HAP-1 (cell line): ENCODE measurements at places on chromosomes 6 and 20.

DNA sequence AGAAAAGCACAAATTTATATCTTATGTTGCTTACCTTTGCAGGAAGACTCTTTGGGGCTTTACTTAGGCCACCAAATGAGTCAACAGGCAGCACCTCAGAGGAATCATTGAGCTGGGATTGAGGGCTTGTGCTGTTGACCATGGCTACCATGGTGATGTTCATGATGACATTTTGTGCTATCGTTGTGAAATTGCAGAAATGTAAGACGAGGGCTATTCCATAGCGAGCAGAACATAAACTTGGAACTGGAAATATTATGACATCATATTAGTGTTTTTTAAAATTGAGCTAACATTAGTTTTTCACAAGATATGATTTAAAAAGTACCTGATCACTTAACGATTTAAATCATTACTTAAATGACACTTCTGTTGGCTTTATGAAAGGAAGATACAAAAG is 11.8 kb downstream of the SLC17A3 start:
- DNase-seq: no peak

DNA sequence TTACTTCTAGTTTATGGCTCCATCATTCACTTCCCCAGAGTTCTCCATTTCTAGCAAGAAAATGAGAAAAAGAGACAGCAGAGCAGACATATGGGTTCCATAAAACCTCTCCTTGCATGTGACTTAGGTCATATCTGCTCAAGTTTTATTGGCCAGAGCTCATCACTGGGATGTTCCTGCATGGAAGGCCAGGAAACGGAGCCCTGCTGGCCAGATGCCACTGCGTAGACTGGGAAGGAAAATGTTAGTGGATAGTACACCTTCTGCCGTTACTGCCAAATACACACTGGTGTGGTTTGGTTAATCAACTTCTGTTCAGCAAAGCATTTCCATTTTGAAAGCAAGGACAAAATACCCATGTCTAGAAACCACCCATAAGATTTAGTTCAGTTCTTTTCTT is 220.6 kb upstream of the TSHZ2 start:
- no peak for DNase-seq

DNA sequence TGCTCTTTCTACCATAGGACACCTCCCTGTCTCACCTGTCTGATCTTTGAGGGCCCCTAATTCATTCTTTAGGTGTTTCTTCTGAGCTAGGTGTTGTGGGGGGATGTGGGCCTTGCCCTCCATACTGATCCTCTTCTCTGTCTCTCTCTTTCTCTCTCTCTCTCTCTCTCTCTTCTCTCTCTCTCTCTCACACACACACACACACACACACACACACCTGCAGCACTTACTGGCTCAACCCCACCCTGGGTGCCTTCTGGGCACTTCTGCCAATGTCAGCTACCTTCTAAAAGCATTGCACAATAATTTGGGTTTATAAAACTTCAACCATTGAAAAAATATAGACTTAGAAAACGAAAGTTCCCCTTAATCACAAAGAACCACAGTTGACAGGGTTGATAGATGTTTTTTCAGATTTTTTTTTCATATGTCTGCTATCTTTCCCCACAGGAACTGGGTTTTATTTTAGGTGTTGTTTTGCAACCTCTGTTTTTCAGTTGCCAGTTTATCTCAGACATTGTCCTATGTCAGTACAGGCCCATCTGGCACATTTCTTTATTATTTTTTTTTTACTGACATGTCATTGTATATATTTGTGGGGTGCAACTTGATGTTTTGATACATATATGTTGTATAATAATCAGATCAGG is 28.1 kb downstream of the PKIG start:
- DNase-seq: no peak

- DNase-seq: no peak
Measured at GRCh38 chr6:129744201-129744879, 34.4 kb upstream of the ARHGAP18 start.

DNA sequence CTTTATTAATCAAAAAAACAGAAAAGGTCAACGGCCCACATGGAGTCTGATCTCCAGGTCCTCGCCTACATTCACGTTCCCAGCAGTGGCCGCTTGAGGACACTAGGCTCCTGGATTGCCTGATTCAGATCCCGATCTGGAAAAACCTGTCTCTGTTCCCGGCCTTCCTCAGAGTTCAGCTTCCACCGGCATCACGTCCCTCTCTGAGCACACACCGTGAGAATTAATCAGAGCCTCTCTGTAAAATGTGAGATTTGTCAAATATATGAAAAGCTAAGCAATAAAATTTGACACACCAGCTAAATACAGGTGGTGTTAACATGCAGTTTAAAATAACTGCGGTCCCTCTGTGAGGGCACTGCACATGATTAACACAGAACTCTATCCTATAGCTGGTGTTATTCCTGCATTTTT is 122.8 kb upstream of the COL21A1 start:
- DNase-seq: no peak

- no peak for DNase-seq
Measured at GRCh38 chr6:63140692-63141318, 70.5 kb upstream of the FKBP1C start.

- DNase-seq: peak; percentile 59
Measured at GRCh38 chr6:21201187-21201586, 392.4 kb upstream of the SOX4 start.

DNA sequence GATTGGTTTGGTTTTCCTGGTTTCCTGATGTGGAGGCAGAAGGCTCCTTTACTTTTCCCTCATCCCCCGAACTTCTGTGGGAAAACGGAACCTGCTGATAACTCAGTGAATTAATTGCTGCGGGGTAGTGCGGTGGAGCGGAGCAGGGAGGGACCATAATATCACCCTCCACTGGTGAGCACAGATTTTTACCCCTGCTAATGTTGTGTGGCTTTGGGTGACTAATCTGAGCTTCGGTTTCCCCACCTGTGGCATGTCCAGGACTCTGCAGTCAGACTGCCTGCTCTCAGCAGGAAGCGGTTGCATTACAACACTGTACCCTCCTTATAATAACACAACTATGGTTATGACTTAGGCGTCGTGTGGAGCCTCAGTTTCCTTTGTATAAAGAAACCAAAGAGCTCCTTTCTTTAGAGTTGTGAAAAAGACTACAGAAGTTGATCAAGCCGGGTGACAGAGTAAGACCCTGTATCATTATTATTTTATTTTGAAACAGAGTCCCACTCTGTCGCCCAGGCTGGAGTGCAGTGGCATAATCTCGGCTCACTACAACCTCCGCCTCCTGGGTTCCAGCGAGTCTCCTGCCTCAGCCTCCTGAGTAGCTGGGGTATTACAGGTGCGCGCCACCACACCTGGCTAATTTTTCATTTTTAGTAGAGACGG is 2.2 kb upstream of the ID1 start:
- no peak for DNase-seq

DNA sequence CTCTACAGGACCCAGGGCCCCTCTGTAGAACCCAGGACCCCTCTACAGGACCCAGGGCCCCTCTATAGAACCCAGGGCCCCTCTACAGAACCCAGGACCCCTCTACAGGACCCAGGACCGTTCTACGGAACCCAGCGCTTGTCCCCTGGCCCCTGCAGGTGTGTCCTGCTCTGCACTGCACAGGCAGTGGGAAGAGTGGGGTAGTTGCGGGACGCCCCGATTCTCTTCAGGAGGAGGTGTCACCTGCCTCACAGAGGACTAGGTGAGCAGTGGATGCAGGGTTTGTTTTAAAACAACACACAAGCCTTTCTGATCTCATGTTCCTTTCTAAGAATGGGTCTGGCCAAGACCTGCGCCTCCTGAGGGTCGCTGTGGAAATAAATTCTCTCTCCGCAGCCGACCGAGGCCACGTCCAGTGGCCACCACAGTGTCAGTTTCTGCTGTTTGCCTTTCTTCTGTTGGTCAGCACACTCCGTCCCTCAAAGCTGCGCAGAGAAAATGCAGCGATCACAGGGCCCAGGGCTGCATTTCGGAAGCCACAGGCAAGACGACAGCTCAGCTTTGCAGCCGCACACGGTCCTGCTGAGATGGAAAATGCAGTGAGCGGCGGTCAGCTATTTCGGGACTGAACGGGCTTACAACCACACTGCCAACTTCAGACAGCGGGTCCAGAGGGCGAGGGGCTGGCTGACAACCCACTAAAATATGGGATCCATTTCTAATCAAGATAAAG is 135.2 kb downstream of the DLL1 start:
- no peak for DNase-seq

DNA sequence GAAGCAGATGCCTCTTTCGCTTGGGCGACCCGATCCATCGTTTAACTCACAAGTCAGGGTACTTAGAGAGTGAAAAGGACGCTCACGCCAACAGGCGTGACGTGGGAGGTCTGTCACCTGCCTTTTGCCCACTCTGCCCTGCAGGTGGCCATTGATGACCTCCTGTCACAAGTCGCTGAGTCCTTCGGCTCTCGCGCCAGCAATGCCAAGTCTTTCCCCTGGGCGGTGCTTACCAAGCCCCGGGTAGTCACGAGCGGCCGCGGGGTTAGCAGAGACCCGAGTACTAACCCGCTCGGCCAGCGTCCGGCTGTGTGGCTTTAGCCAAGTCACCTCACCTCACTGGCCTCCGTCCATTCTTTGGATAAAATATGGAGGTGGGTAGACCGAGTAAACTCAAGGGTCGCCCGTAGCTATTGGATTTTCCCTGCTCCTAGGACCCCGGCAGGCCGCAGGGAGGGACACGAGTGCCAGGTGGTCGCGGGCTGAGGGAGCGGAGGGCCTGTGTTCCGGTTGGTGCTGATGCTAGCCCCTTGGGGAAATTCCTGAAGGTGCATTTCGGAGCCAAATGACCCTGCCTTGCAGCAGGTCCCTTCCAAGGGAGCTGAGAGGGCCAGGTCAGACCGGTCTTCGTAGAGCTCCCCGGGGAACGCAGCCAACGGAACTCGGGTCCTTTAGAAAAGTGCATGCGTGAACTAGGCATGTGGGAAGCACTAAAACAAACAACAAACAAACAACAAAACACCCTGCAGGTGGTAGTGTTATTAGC is 668 bp downstream of the PKIB start:
- DNase-seq: peak; percentile 51
